Mesenchymal stem cell (in vitro differentiated cells and primary cell): ENCODE measurements at places on chromosomes 7 and 10.
A peak's percentile ranks its signal among the peaks of the same experiment; 100 is the strongest.

DNA sequence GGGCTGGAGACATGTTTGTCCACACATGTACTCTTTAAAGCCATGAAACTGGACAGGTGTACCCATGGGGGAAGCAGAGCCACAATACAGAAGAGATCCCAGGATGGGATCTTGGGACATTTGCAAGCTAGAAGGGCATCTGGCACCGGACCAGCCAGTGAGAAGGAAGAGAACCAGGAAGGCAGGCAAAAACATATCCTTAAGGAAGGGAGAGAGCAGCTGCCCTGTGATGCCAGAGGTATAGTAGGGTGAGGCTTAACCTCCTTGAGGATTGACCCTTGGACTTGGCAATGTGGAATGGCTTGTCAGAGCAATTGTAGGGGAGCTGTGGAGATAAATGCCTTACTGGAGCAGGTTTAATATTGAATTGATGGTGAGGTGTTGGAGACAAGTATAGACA, 17.9 kb upstream of the SUV39H2 start:
- DNase-seq, result no peak

- DNase-seq, result no peak
These were observed 102.6 kb downstream of the RGS10 start for GRCh38 chr10:119439922-119440321.

DNA sequence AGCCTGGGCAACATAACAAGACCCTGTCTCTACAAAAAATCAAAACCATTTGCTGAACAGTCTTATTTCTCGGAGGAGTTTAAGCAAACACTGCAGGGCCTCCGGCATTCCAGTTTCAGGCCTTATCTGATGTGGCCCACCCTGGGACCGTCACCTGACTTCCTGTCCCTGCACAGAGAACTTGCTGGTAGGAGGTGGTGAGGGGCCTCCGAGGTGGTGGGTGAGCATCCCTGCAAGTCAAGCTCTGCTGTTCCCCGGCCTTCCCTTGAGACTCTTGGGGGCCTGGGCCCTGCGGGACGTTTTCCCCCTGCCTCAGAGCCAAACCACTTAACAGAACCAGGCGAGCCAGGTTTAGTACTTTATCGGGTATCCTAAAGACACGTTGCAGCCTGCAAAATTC, 44.5 kb upstream of the AP5Z1 start:
- DNase-seq, result no peak

DNA sequence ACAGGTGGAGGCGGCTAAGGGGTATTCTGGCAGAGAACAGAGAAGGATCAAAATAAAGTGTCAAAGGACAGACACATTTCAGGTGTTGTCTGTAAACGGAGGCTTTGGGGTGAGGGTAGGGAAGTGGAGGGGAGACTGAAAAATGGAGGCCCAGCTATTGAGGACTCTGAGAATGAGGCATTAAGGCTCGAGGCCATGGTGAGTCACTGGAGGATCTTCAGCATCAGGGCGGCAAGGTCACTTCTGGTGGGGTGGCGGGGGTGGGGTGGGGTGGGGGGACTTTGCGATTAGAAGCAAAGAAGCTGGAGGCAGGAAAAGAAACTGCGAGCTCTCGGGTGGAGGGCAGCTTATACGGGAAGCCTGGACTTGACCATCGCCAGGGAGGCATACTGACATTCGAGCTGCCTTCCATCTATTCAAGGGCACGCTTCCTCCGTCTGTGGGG, 58.4 kb upstream of the PCGF5 start:
- DNase-seq, result peak; percentile 38

GRCh38 chr7:155918720-155919390, 106.6 kb upstream of the SHH start:
- peak; percentile 73 for DNase-seq

DNA sequence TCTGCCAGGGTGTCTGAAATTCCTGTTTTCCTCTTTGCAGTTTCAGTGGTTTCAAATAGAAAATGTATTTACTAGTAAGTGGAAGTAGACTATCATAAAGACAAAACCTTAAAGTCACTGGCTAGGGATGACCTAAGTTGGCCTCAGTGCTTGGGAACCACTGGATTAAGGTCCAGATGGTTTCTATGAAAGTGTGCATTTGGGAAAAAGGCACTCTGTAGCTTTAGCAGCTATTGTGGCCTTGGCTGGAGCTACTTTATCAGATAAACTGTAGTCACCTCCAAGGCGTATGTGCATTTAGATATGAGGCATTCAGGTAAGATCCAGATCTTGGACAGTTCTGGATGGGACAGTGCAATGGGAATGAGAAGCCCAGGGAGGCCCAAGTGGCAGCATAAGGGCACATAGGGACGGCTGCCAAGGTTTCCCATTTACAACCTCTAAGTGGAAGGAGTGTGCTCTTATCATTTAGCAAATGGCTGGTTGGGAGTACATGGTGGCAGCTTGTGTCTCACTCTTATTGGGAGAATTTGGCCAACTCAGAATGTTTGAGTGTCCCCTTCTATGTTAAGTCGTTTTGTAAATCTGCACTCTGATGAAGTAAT, 185.6 kb downstream of the LRMDA start:
- no peak for DNase-seq
